ENCODE measurements at places on chromosomes 6 and 20. TPM values are rescaled to one million over a fixed set of nuclear protein-coding genes. Genes with fewer than 3 reads are reported as not detected.

The FOXS1 gene
- 9.8 TPM for total RNA-seq

DNA sequence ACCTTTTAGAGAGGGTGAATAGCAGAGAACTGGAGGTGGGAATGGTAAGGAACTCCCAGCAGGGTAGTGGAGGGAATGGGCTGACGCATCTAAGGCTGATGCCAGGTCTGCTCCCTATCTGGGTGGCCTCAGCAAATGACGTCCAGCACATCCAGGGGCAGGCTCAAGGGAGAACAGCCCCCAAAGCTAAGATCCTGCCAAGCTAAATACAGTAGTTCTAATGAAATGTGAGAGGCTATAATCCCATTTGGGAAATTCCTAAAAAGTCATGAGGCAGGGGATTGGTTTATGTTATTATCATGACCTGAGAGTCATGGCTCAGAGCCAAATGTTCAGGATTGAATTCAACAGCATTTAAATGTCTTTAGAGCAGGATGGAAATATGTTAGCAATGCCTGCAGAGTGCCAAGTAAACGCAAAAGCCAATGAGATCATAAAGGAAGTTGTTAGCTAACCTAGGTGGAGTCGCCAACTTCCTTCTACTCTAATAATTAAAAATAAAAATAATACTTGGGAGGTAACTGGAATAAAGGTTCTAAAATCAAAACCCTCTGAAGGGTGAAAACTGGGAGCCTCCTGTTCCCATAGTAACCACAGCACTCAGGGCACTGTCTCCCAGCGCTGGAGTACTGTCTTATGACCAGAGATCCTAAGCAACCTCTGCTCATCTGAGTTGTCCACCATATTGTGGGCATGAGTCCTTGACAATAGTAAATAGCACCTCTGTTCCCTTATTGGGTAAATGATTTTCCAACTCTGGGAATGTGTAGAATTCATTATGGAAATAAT, 34.8 kb downstream of the IYD start:
- H3K27ac ChIP-seq: no peak overlapping the region
- H3K27me3 ChIP-seq: no peaks in the 10 kb centered on the region
- no peaks in the 10 kb centered on the region for H3K36me3 ChIP-seq
- peak; percentile 52 for DNase-seq
- H3K4me1 ChIP-seq: no peaks in the 10 kb centered on the region

DNA sequence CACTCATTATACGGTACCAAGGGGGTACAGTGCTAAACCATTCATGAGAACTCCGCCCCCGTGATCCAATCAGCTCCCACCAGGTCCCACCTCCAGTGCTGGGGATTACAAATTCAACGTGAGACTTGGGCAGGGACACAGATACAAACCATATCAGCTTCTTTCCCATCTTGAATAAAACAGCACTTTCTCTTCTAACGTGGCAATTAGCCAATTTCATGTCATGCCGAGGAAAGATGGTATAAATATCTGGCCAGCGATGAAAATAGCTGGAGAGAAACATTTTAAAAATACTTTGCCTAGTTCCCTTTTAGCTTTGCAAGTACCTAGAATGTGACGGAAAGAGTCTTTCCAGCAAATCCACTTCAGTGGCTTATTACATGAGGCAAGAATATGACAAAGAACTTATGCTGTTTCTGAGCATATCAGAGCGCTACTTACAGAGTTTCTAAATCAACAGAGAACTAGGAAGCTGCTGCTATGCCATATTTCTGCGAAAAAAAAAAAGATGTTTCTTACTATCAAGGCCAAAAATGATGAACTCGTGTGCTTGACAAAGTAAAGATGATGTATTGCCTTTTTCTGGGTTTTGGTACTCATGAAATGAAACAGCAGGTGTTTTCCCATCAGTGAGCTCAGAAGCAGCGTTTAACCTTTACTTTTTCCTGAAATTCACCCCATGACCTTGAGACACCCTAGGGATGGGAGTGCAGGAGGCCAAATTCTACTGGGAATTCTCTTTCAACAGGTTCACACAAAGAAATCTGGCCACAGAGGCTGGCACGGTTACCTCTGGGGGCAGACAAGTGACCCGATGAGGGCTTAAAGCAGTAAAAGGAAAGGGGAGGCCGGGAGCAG, 37.9 kb downstream of the AGPAT4 start:
- no peaks in the 10 kb centered on the region for H3K36me3 ChIP-seq
- no peaks in the 10 kb centered on the region for H3K27me3 ChIP-seq
- no peak overlapping the region for H3K4me3 ChIP-seq
- H3K27ac ChIP-seq: no peak overlapping the region

GRCh38 chr6:142938510-142938909, 6.5 kb downstream of the HIVEP2 start:
- no peak overlapping the region for H3K27ac ChIP-seq
- DNase-seq: no peak
- no peaks in the 10 kb centered on the region for H3K27me3 ChIP-seq
- no peak overlapping the region for H3K4me3 ChIP-seq

- DNase-seq: no peak
- H3K4me1 ChIP-seq: no peaks in the 10 kb centered on the region
- H3K4me3 ChIP-seq: no peak overlapping the region
- peaks cover 53% of the 10 kb centered on the region for H3K36me3 ChIP-seq
- H3K27ac ChIP-seq: no peak overlapping the region
- H3K27me3 ChIP-seq: no peaks in the 10 kb centered on the region
Measured at GRCh38 chr6:160051390-160051789, 70.2 kb upstream of the SLC22A1 start.

- peak overlapping the region; percentile 97 for H3K27ac ChIP-seq
- no peaks in the 10 kb centered on the region for H3K27me3 ChIP-seq
- peaks cover 2% of the 10 kb centered on the region for H3K4me1 ChIP-seq
- peak overlapping the region; percentile 82 for H3K4me3 ChIP-seq
- H3K36me3 ChIP-seq: no peaks in the 10 kb centered on the region
Measured at GRCh38 chr6:81753711-81754577, 1.5 kb upstream of the TENT5A start.

DNA sequence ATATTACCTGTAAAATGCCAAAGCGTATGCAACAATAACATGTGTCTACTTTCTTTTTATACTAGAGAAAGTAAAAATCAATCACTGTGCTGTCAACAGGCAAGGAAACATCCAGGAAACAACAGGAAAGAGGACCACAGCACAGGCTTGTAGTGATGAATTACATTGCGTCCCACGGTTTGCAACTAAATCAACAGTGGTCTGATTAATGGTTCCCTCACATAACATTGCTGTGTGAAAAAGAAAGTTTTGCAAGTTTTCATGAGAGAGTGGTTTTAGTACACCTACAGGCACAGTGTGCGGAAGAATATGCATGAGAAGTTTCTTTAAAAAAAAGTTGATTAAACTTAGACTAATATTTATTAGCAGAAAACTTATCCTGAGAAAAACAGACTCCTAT, 329.5 kb upstream of the HSF2 start:
- DNase-seq: no peak
- no peaks in the 10 kb centered on the region for H3K4me1 ChIP-seq
- H3K4me3 ChIP-seq: no peak overlapping the region
- no peaks in the 10 kb centered on the region for H3K27me3 ChIP-seq
- H3K36me3 ChIP-seq: no peaks in the 10 kb centered on the region

- DNase-seq: no peak
- no peaks in the 10 kb centered on the region for H3K27me3 ChIP-seq
- no peak overlapping the region for H3K4me3 ChIP-seq
- H3K27ac ChIP-seq: no peak overlapping the region
- peaks cover 26% of the 10 kb centered on the region for H3K4me1 ChIP-seq
Measured at GRCh38 chr6:43579171-43579570, 3.2 kb downstream of the POLH start.

DNA sequence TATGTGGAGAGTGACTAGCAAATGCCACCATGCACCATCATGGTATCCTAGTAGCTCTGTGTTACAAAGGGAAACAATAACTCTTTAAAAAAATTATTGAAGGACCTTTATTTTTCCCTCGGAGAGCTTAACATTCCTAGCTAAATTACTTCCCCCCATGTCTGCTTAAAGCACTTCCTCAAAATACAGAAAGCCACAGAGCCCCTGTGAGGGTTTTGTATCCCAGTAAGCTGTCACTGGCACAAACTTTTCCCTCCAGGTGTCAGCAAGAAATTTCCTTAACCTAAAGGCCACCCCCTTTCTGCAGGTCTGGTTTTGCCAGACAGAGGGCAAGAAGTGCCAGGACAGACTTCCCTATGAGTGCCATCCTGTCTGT, 340.0 kb upstream of the PRDM1 start:
- no peak overlapping the region for H3K4me3 ChIP-seq
- H3K27me3 ChIP-seq: no peaks in the 10 kb centered on the region
- no peak overlapping the region for H3K27ac ChIP-seq

DNA sequence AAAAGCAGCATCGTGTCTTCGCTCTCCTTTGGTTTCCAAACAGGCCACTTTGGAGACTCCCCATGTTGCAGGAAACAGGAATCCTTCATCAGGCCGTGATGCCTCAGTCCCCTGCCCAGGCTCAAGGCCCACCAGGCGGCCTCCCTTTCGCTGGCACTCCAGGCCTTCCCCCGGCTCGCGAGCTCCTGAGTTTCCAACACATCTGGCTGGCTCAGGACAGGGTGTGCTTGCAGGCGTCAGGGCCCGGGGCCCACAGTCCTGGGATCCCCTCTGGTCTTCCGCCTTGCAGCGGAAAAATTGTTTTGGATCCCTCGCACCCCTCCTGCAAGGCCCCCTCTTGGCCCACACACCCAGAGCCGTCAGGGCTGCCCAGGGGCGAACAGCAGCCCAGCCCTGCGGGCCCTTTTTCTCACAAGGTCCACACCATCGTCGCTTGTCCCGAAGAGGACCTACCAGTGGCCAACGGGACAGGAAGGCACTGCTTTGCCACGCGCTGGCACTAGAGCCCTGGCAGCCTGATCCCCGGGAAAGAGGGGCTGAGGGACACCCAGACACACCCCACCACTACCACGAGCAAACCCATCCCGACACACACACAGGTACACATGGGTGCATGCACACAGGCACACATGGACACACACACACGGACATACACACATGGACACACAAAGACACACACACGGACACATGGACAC, 1930.9 kb upstream of the DEFB115 start:
- no peaks in the 10 kb centered on the region for H3K4me1 ChIP-seq
- no peak overlapping the region for H3K27ac ChIP-seq

The F13A1 gene
- 108 TPM for total RNA-seq

DNA sequence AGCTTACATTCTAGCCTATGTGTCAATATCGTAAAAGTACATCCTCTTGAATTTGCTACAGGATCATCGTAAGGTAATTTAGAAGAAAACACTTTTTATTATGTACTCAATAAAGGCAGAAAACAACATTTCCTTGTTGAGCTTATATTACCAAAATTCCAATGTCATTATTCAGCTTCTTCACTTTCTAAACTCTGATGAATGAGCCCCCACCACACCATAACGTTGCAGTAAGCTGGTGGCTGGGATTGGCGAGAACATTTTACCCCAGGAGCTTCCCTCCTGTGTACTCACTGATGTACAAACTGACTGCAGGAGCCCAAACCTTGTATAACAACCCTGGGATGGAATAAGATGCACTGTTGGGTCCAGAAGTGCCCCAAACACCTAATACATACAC, 238.1 kb upstream of the MARCKS start:
- no peak overlapping the region for H3K27ac ChIP-seq
- DNase-seq: no peak
- peaks cover 4% of the 10 kb centered on the region for H3K4me1 ChIP-seq
- H3K36me3 ChIP-seq: no peaks in the 10 kb centered on the region
- H3K27me3 ChIP-seq: no peaks in the 10 kb centered on the region
- no peak overlapping the region for H3K4me3 ChIP-seq

The RGL2 gene
- 45.2 TPM for total RNA-seq

The C20orf141 gene
- not detected for total RNA-seq

GRCh38 chr6:83860359-83860755, 868 bp downstream of the CYB5R4 start:
- DNase-seq: no peak
- H3K27ac ChIP-seq: peak overlapping the region; percentile 87
- no peaks in the 10 kb centered on the region for H3K36me3 ChIP-seq
- H3K4me1 ChIP-seq: peaks cover 21% of the 10 kb centered on the region
- H3K27me3 ChIP-seq: no peaks in the 10 kb centered on the region

DNA sequence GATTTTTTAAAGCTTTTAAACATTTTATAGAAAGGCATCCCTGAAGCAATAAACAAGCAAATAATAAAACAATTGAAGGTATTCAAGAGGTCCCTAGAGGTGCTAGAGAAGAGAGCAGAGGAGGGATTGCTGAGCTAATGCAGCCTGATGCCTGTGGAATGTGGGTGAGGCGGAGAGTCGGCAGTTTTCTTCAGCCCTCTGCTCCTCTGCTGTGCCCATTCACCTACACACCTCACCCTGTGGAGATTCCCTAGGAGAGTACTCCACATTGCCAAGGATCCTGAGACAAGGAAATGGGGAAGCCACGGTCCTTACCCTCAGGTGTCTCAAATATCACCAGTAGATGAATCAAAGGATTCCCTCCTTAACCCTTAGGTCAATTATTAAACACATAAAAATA, 199.8 kb upstream of the POU3F2 start:
- no peaks in the 10 kb centered on the region for H3K4me1 ChIP-seq
- H3K36me3 ChIP-seq: no peaks in the 10 kb centered on the region
- no peak overlapping the region for H3K27ac ChIP-seq
- H3K4me3 ChIP-seq: no peak overlapping the region
- no peak for DNase-seq

GRCh38 chr6:99254616-99255550, 94.6 kb downstream of the FAXC start:
- H3K4me3 ChIP-seq: no peak overlapping the region
- no peak for DNase-seq
